ENCODE measurements at places on chromosomes 16 and 17.

DNA sequence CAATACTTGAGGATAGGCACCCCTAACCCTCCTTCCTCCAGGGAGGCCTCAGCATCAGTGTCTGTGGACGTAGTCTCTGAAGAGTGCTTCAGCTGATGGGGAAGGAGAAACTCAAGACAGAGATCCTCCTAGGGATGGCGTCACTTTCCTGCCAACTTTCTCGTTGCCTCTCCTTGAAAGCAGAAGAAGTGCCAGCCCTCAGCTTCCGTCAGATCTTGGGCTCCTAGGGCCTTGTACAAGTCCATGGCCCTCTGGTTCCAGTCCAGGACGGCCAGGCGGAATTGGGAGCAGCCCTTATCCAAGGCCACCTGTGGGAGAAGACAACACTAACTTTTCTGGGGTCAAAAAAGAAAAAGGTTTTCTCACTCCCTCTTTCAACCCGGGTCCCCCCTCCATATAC lies 1.3 kb downstream of the SAT2 start:
- no peak for DNase-seq

- no peak for DNase-seq
These were observed 43.1 kb downstream of the GLG1 start for GRCh38 chr16:74563828-74564263.

GRCh38 chr16:57105184-57105583 lies 12.8 kb downstream of the CPNE2 start:
- no peak for DNase-seq

DNA sequence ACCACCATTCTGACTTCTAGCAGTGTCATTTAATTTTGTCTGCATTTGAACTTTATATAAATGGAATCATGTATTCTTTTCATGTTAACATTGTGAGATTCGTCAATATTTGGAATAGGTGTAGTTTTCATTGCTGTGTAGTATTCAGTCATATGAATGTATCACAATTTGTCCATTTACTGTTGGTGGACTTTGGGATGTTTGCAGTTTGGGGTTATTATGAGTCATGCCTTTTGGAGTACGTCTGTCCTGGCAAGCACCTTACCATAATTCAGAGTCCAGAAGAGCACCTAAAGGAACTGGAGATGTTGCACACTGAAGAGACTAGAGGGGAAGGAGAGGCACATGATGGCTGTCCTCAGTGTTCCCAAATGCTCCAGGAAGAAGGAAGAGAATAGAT lies 3.1 kb upstream of the PHKG2 start:
- DNase-seq, result no peak

- no peak for DNase-seq
These were observed 1.4 kb downstream of the MPG start for GRCh38 chr16:79151-80054.

DNA sequence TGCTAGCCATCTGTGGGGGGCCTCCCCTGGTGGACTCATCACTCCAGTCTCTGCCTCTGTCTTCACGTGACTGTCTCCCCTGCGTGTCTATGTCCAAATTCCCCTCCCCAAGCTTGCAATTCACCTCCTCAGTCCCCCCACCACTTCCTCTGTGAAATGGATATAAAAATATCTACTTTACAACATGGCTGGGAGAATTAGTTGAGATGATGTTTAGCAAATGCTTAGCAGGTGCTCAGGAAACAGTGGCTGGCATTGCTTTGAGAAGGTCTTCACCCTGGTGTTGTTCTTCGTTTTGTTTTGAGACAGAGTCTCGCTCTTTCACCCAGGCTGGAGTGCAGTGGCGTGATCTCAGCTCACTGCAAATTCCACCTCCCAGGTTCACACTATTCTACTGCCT lies 8.3 kb upstream of the ZCCHC14 start:
- DNase-seq, result no peak

GRCh38 chr17:82278786-82279391 lies 5.4 kb upstream of the CSNK1D start:
- DNase-seq, result no peak

All from lung (tissue), 17 donors.